ENCODE measurements at places on chromosomes 1 and 21. TPM values are rescaled to one million over a fixed set of nuclear protein-coding genes. Genes with fewer than 3 reads are reported as not detected.
A peak's percentile ranks its signal among the peaks of the same experiment; 100 is the strongest.

- DNase-seq: no peak
Observed at GRCh38 chr1:94562519-94563260, 21.1 kb upstream of the F3 start.

The OR2L3 gene
- total RNA-seq: not detected

GRCh38 chr1:30477588-30477987, 245.8 kb downstream of the MATN1 start:
- DNase-seq: no peak

- no peak for DNase-seq
Observed at GRCh38 chr1:99236756-99237155, 27.5 kb upstream of the PLPPR4 start.

DNA sequence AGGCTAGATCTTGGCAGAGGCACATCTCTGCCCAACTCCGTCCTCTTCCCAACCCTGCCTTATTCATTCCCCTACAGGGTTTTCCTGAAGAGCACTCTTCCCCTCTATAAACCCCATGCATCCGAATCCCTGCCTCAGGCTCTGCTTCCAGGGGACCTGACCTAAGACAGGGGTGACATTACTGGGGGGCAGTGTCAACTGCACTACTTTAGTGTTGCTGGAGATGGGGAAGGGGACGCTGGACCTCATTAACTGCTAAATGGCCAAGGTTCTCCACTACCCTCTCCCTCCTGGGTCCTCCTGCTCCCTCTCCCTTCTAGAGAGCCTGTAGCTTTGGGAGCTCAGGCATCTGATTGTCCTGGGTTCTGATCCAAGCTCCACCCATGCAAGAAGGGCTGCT, 126.2 kb downstream of the GRIK3 start:
- no peak for DNase-seq

GRCh38 chr1:51729156-51729823, 112.4 kb downstream of the OSBPL9 start:
- peak; percentile 93 for DNase-seq

DNA sequence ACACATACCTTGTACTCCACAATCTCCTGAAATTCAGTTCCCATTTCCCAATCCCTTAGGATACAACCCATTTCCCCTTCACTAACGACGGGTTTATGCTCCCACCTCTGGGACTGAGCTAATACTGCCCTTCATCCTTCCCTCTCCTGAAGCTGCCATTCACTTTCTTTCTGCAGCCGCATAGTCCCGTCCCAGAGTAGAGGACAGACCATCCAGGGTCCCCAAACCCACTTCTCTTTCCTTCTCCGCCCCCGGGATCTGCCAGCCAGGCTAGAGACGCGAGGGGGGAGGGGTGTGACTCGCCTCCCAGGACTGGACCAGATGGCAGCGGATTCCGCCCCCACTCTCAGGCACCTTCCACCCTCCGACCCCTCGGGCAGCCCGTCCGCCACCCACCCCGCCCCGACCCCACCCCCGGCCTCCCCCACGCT, 679 bp downstream of the ABL2 start:
- peak; percentile 63 for DNase-seq

DNA sequence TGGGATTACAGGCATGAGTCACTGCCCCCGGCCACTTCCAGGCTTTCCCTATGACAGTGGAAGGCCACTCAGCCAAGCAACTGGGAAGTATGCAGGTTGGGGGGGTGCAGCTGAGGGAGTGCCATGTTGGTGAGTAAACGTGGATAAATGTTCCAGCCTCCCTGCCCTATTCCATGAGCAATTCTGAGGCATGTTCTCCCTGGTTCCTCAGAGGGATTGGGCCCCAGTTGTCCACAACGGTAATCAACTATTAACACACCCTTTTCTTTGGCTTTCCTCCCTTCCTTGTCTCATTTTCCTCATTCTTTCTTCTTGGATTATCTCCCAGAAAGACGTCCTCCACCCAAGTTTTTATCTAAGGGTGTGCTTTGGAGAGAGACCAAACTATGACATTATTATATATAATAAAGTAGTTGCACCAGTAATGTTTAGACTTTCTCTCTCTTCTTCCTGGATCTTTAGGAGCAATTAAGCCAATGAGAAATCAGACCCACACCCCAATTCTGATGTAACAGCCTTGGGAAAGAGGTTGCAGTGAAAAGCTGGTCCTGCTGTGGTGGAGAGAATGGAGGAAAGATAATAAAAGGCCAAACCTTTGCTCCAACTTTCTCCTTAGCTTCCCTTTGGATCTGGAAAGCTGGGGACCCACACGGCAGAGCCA, 6.8 kb upstream of the SLAMF9 start:
- peak; percentile 63 for DNase-seq

DNA sequence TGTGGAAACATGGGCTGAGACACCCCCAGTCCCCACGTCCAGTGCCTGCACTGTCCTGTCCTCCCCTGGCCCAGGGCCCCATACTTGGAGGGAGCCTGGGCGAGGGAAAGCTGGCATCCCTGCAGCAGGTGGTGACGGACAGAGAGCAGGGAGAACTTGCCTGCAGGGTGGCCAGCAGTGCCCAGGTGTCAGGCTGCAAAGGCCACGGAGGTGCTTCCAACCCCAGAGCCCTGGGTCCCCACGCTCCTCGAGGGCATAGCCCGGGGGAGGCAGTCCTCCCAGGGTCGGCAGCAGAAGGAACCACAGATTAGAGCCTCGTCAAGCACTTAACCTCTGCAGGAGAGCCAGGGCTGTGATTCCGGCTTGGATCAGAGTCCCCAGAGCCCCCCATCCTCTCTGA, 77.5 kb downstream of the ARHGEF16 start:
- no peak for DNase-seq

- DNase-seq: no peak
Observed at GRCh38 chr1:223832637-223832943, 13.2 kb downstream of the TP53BP2 start.

DNA sequence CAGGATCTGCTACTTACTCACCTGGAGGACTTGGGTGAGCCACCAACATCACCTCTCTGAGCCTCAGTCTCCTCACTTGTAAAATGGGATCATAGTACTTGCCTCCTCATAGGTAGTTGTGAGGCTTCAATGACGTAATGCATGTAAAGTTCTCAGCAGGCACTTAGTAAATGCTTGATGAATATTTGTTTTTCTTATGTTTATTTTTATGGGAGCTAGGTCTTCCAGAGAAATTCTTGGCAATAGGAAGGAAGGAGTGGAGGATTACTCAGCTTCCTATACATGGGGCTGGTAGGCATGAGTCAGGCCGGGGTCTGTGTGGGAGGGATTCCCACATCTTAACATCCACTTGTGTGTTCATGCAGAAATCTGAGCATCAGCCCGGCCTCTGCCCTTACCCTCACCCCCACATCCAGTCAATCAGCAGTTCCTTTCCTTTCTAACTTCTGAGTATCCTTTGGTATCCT, 95.4 kb upstream of the USP24 start:
- DNase-seq: no peak

The SELP gene
- 9.0 TPM for total RNA-seq

The DFFB gene
- 2.8 TPM for total RNA-seq

DNA sequence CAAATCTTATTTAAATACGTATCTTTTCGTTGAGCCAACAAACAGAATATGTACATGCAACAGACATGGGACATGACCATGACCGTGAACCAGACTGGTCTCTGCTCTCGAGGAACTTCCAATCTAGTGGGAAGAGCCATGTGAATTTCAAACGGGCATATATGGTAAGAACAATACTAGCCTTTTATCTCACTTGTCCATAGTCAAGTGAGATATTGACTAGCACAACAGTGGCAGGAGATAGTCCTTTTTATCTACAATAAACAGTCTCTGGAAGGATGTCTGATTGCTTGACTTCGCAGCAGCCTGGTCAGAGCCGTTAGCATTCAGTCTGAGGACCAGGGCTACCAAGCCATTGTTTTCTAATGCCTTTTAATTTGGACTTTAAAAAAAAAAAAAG, 12.6 kb upstream of the PLA2G2C start:
- no peak for DNase-seq

DNA sequence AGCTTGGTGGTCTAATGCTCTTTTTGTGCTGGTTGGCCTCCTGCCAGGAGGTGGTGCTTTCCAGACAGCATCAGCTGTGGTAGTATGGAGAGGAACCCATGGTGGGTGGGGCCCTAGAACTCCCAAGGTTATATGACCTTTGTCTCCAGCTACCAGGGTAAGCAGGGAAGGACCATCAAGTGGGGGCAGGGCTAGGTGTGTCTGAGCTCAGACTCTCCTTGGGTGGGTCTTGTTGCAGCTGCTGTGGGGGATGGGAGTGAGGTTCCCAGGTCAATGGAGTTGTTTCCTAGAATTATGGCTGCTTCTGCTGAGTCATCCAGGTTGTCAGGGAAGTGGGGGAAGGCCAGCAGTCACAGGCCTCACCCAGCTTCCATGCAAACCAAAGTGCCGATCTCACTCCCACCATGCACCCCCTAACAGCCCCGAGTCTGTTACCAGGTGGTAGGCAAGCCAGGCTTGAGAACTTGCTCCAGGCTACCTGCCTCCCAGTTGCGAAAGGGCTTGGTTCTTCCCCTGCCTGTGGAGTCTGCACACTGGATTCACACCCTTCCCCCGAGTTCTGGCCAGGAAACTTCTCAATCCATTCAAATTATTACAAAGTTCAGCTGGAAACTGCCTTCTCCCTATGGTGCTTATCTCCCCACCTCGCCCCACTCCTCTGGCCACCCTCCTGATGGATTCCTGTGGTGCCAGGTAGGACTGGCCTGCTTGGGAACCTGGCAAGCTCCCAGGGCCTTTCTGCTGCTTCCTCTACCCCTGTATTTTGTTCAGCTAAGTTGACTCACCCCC, 37.8 kb downstream of the DRAM2 start:
- DNase-seq: no peak

The RNF19B gene
- total RNA-seq: 14.3 TPM

GRCh38 chr1:229374485-229374884, 31.6 kb upstream of the CCSAP start:
- no peak for DNase-seq

The CENPF gene
- 1.4 TPM for total RNA-seq

The DCDC2B gene
- not detected for total RNA-seq

- no peak for DNase-seq
Observed at GRCh38 chr1:18948048-18948912, 8.2 kb downstream of the IFFO2 start.

DNA sequence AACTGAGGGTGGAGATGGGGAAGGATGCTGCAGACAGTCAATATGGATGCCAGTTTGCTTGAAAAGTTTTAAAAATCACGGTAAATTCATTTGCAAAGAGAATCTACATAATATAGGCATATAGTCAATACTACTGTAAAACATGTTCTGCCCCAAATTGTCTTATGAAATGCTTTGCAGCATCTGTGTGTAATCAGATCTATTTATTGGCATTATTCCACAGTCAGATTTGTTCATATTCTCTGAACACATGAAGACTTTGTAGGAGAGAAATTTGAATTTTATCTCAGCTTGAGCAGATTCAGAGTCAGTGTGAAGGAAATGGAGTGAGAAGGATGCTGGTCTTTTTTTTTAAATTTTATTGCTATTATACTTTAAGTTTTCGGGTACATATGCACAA, 88.5 kb downstream of the PLPPR4 start:
- no peak for DNase-seq

The SYTL1 gene
- 0.43 TPM for total RNA-seq

The TESK2 gene
- 1.5 TPM for total RNA-seq
